ENCODE measurements at places on chromosomes 13 and 19.

DNA sequence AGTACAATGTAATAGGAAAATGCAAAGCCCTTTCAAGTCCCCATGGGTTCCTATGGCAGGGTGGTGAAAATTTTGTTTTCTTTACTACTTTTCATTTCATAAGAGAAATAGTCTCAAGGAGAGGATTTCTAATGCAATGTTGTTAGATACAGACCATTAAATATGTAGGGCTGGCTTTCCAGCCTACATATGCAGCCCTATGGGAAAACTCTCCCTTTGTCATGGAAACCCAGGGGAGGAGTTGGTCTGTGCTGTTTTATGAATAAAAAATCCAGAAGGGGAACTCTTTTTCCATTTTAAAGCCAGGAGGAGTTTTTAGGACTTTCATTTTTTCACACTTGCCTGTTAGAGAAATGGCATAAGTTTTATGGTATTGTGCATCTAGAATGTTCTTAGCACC is 119.6 kb downstream of the DCT start:
- no peak for DNase-seq

GRCh38 chr13:61253105-61253877 is 162.4 kb downstream of the PCDH20 start:
- DNase-seq: no peak

DNA sequence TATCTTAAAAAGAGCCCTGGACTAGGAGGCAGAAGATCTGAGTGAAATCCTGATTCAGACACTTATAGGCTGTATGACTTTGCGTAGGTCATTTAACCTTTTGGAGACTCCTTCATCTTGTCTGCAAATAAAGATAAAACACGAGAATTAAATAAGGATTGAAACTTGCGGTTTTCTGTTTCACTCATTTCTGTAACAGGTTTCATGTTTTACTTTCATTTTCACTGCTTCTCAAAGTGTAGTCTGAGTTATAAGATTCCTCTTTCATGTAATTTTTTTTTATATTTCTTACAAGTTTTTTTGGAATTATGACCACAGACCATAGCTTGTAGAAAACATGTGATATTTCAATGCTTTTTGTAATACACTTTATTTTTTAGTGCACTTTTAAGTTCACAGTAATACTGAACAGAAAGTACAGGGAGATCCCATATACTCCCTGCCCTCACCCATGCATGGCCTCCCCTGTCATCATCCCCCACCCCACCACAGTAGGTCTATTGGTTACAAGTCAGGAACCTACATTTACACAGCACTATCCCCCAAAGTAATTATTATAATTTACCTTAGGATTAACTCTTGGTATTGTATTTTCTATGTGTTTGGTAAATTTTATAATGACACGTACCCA is 174.6 kb downstream of the ITGBL1 start:
- DNase-seq: no peak

GRCh38 chr19:55578761-55579747 is 1.6 kb downstream of the ZNF579 start:
- DNase-seq: no peak

- DNase-seq: no peak
These were observed 14.8 kb downstream of the FUT6 start for GRCh38 chr19:5824751-5825150.

DNA sequence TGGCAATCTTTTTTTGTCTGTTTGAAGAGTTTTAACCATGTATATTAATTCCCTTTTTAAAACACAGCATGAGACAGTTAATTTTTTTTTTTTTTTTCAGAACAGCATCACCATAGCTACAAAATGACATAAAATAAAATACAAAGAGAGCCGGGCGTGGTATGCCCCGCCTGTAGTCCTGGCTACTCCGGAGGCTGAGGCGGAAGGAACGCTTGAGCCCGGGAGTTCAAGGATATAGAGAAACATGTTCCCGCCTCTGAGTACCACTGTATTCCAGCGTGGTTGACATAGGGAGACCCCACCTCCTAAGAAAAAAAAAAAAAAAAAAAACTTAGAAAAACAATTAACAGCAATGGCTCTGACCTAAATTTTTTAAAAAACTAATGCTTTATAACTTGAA is 10.0 kb upstream of the INSR start:
- DNase-seq: no peak

GRCh38 chr13:95117092-95117491 is 184.2 kb downstream of the ABCC4 start:
- no peak for DNase-seq

DNA sequence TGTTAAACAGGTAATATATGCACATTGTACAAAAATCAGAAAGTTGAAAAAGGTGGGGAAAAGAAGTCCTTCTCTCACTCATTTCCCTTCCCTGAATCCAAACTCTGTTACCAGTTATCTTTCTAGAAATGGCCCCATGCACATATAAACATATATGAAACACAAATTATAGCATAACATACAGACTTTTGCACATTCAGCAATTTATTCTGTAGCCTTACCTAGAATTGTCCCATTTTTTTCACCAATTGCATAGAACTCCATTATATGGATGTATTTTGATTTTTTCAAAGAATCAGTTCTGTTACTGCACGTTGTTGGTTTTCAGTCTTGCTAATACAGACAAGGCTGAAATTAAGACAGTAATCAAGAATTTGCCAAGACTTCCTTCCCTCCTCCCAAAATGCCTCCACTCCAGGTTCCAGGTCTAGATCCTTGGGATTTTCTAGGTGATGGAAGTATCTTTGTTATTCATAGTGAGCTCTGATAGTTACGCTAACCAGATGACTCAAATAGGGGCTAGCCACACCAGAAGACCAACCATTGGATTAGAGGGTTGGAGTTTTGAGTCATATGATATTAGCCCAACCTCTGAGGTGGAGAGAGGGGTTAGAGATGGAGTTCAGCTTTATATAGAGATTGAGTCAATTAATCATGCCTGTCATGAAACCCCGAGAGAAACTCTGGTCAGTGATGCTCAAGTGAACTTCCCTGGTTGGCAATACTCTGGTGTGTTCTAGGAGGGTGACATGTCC is 30.7 kb downstream of the GPR180 start:
- DNase-seq: no peak

- no peak for DNase-seq
These were observed 1589.1 kb upstream of the SPRY2 start for GRCh38 chr13:81929988-81930387.

DNA sequence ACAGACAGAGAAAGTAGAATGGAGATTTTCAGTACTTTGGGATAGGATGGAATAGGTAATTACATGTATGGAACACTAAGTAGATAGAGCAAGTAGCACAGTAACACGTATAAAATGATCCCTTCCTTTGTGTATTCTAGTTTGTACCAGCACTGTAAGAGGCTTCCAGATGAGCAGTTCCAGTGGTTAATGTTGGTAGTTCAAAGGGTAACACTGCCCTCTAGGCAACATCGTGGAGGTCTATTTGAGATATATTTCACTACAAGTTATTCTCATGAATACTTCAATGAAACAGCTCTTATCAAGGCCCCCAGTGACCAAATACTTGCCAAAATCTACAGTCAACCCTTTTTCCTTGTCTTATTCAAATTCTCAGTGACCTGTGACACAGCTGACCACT is 13.5 kb upstream of the ZNF563 start:
- no peak for DNase-seq

DNA sequence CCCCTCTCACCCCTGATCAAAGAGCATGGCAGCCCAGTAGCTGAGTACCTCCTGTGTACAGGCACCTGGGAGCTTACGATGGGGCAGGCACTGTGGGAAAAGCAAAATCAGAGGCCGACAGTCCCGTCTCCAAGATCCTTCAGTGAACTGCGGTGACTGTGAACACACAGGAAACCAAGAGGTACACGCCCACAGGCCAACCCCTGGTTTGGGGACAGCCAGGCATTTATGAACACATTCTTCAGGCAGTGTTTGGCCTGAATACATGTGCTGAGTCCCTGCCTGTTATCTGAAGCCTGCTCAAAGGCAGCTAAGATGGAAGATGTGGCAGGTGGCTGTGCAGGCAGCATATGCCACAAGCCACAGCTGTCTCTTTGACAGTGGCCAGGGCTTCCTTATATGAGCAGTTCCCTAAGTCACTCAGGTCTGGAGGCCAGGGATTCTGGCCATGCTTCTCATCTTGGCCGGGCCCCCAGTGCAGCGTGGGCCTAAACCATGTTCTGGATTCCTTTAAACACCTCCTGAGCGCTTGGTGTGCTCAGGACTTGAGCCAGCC is 123.6 kb downstream of the UQCRFS1 start:
- DNase-seq: no peak

- DNase-seq: no peak
These were observed 347.6 kb downstream of the OXGR1 start for GRCh38 chr13:96646515-96647211.

GRCh38 chr13:112696001-112696868 is 6.4 kb downstream of the ATP11A start:
- no peak for DNase-seq

- DNase-seq: no peak
These were observed 232.0 kb downstream of the B3GLCT start for GRCh38 chr13:31431722-31432137.

DNA sequence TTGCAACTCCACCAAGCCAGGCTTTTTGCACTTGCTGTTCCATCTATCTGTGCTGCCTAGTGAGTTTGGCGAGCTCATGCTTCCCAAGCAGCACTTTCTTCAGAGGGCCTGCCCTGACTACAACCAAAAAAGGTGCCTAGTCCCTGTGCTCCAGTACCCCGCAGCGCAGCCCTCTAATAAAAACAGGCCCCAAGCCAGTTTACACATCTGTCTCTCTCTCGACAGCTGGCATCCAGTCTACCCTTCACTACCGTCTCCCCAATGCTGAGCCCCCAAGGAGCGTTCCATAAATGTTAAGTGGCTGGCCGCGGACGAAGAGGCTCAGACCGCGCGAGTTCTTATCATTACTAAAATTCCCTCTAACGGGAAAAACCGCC is 512 bp downstream of the MED4 start:
- no peak for DNase-seq

DNA sequence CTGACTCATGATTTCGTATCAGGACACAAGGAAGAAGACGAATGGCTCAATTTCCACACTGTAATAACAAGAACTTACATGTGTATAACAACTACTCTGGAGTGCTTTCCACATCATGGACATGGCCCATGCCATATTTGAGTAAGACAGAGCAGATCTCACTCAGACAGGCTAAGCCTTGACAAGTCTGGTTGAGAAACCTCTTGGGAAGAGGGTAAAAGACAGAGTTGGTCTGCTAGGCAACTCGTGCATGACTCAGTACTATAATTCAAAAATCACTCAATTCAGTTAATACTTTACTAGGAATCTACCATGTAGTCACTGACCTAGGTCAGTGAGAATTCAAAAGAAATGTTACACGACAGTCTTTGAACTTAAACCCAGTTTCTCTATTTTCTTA is 5.7 kb upstream of the THSD1 start:
- peak; percentile 33 for DNase-seq

DNA sequence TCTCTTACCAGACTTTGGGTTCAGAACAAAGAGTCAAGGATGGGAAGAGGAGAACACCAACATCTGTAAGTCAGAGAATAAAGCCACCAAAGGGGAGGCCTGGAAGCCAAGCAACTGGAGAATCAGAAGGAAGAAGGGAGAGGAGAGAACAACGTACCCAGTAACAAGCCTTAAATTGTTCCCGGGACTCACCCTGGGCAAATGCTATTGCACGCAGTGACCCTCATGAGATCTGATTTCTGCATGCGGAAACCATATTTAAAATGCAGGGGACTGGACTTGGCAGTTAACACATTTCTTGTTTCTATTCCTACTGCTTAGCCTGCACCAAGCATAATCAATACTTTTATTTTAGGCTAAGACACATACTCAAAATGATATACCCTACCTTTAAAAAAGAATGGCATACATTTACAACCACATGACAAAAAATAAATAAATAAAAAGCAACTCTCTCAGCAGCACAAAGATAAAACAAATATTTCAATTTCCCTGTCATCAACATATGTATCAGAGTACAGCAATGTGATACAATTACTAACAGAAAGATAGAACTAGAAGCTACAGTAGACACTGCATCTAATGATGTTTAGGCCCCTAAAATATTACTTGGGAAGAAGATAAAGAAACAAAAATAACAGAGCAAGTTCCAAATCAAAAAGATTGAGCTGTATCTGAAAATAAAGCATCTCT is 414.6 kb downstream of the ITGBL1 start:
- DNase-seq: no peak

DNA sequence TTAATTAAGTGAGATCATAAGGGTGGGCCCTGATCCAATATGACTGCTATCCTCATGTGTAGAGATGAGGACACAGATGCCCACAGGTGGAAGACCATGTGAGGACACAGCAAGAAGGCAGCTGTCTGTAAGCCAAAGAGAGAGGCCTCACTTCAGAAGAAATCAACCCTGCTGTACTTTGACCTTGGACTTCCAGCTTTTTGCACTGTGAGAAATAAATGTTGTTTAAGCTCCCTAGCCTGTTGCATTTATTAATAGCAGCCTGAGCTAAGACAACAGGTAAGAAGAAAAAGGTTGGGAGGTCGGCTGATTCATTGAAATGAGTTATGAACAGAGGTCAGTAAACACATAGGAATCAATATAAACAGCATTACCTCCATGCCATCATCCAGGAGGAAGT is 14.8 kb downstream of the PARP4 start:
- no peak for DNase-seq

Data from fibroblast of skin of left biceps (primary cell).